ENCODE measurements at places on chromosomes 5 and 9. TPM values are rescaled to one million over a fixed set of nuclear protein-coding genes. Genes with fewer than 3 reads are reported as not detected.

TPPP gene
- polyA plus RNA-seq: 2.7 TPM

ITK gene
- polyA plus RNA-seq: 0.30 TPM

SH3TC2 gene
- polyA plus RNA-seq: 0.31 TPM

SPATA31A3 gene
- not detected for polyA plus RNA-seq

RAB3C gene
- 3.0 TPM for polyA plus RNA-seq

All from pancreas (tissue), 10 donors.